ENCODE measurements at places on chromosomes 6 and 20.

DNA sequence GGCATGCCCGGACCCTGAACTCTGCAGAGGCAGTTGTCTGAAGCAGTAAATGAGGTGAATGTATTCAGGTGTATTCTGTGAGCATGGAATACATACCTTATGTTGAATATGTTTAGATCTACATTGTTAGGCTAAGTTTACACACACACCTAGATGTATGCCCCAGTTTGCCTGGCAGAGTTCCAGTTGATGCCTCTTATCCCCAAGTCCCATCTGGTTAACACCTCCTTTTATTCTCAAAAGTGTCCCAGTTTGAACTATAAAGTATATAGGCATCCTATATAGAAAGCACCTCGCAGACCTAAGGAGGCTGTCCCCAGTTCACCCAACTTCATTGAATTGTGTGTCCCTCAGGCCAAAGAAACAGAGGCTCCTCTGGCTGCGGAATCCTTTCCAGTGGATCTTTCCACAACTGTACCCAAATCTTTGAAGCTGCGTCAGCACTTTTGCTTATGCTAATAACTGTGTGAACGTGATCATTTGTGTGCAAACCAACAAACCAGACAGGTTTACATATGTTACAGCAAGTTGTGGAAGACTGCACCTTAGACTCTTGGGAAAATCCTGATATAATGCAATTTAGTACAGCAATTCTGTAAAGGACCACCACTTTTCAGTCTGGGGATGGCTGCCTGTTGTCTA lies 4.8 kb upstream of the DHX35 start:
- no peak for DNase-seq

- DNase-seq, result no peak
These were observed 551 bp upstream of the ATP5F1E start for GRCh38 chr20:59032713-59033059.

DNA sequence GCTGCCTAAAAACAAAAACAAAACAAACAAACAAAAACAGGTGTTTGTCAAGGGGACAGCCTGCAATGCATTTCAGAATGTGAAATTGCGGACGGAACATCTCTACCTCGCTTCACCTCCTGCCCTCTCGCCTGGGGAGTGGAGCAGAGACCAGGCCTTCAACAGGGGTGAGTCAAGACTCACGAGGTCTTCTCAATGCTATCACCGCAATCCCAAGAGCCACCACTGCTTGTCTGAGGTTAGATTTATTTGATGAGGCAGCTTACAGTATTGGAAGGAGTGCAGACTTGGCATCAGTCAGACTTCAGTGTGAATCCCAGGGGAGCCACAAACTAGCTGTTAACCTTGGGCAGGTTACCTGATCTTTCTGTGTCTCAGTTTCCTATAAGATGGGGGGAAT lies 7.7 kb downstream of the GABRR1 start:
- no peak for DNase-seq

GRCh38 chr6:27800731-27801373 lies 111.3 kb downstream of the OR2B2 start:
- DNase-seq, result no peak

GRCh38 chr6:131960371-131961133 lies 9.4 kb upstream of the CCN2 start:
- no peak for DNase-seq

- DNase-seq, result peak; percentile 62
These were observed 43.6 kb downstream of the C6orf15 start for GRCh38 chr6:31068669-31069340.

GRCh38 chr20:15113144-15113773 lies 775.8 kb upstream of the FLRT3 start:
- DNase-seq, result no peak

DNA sequence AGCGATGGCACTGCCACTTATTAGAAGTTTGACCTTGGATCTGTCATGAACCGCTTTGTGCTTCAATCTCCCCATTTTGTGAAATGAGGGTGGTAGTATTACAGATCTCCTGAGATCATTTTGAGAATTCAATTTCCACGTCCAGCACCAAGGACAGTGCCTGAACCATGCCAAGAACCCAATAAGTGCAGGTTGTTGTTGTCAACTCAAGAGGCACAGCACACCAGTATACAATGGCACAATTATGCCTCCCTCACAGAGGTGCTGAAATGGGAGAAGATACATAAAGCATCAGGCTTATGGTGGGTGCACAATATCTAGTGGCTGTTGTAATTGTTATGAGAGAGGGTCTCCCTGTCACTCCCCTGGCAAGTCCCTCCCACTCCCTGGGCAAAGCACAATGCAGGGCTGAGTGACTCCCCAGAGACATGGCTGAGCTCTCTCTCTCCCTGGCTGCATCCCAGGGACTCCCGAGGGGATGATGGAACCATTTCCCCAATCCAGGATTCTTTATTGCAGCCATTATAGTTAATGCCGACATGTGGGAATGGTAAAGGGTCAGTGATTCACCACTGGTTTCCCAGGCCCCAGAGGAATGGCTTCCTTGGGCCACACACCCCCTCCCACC lies 78.7 kb downstream of the CDH22 start:
- DNase-seq, result no peak

- no peak for DNase-seq
These were observed 924.1 kb downstream of the EPHA7 start for GRCh38 chr6:92495242-92495641.

GRCh38 chr6:55566036-55566710 lies 12.8 kb downstream of the HMGCLL1 start:
- DNase-seq, result no peak

DNA sequence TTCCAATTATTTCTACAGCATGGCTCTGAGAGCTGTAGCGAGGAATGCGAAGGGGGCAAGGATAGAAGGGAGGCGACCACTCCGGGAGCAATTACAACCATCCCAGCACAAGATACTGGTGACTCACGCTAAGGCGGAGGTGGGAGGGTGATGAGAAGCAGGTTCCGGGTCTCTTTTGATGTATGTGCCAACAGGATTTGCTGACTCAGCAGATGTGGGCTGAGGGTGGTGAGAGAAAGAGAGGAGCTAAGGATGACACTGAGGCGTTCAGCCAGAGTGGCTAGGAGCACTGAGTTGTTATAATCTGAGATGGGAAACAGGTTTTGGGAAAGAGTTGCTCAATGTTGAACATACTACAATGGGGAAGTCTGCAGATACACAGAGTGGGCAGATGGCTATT lies 9.3 kb upstream of the TXNDC5 start:
- no peak for DNase-seq

- no peak for DNase-seq
These were observed 144.1 kb upstream of the AKAP12 start for GRCh38 chr6:151095538-151096254.

DNA sequence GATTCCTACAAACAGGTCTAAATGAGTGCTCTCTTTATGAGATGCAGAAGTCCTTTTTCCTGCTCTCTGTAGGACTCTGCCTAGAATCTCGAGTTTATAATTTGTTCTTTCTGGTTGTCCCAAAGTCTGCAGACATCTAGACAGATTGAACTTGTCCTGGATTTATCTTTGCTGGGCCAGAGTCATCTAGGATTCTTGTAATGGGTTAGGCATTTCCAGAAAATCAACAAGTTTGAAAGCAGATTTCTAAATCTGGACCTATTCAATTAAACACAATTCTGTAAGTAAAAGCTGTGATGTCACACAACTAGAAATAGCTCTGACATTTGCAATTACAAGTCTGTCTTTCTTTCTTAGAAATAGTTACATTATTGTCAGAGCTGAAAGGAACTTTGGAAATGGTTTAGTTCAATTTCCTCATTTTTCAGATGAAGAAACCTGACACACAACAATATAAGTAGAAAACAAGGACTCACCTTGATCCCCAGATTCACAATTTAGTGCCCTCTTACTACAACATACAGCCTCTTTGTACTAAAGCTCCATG lies 4.2 kb upstream of the RSPO3 start:
- DNase-seq, result no peak

DNA sequence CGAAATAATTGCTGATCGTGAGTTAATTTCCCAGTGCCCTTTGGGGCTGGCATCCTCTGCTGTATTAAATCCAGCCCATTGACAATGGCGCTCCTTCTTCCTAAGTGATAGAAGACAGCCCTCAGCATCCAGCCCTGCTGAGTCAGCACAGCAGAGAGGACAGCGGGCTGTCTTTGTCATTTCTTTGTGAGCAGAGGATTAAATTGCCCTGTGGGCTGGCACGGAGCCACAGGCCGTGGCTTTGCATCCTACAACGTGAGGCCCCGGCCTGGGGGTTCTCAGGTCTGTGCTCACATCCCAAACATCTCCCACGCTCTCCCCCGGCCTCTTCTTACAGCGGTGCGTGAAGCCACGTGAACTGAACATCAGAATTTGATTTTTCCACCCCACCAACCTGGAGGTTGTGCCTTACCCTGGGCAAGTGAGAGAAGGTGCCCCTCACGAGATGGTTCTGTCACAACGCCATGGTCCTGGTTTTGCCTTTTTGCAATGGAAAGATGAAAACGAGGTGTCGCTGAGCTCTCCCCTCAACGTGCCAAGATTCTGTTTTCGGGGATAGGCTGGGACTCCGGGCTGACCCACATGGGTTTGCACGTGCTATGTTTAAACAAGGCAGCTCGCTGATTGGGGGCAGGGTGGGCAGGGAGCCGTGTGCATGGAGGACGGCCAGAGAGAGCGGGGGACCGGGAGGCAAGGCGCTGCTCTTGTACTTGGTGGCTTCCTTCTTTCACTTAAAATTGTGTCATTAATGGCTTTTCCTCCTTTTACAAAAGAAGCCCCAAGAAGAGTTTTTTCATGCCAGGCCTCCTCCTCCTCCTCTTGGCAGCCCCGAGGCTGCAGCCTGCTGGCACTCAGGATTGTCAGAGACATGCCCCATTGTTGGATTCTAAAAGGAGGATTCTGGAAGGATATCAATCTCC lies 19.5 kb downstream of the CDH4 start:
- DNase-seq, result no peak

DNA sequence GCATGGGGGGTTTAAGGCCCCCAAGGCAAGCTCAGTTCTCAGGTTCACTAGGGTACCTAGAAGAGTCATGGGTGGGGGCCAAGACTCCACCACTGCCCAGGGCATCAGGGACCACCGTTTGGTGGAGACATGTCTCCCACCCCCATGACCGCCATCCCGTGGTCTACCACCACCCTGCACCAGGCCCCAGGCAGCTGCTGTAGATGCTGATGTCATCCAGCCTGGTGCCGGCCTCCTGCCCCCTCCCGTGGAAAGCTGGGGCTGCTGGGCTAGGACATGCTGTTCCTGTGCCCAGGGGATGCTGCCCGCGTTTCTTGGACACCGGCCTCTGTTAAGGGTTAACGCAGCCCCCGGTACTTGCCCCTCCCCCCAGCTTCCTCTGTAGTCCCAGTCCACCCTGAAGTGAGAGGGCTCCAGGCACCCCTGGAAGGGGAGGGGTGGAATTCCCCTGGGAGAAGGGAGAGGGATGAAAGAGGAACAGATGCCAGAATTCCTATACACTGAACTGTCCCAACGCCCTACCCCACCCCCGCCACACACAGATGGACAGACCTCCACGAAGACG lies 587 bp downstream of the IP6K3 start:
- DNase-seq, result no peak

- DNase-seq, result no peak
These were observed 328.5 kb upstream of the PRDM1 start for GRCh38 chr6:105757512-105758200.

- no peak for DNase-seq
These were observed 44.3 kb upstream of the SNX9 start for GRCh38 chr6:157778719-157779118.

DNA sequence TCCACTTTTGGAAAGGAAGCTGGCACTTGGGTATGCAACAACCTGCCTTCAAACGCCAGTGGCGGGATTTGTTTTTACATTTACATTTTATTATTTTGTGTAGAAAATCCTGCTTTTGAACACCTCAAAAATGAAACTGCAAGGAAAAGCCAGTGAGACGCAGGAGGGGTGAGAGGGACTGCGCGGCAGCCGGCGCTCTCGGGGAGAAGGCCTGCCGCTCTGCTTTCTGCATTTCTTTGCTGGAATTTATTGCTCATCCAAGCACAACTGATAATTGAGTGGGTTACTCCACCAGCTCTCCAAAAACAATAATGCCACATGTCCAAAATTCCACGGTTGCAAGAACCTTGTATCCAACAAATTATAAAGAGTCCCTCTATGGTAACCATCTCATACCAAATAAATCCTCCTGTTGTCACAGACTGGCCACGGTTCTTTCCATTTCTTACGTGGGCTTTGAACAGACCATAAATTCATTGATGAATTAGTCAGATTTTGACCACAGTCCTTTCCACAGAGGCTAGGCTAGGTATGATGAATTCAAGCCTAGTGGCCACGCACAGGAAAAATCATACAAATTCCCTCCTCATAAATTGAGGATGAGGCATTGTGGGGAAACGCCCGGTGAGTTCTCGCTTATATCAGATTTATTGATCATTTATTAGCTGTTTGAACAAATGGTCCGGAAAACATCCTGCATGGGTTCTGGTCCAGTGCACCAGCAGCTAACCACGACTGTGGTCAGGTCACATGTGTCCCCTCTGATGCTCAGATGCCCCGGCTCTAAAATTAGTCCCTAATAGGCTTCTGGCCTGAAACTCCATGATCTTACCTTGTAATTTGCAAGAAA lies 31.6 kb upstream of the FOXC1 start:
- DNase-seq, result no peak

DNA sequence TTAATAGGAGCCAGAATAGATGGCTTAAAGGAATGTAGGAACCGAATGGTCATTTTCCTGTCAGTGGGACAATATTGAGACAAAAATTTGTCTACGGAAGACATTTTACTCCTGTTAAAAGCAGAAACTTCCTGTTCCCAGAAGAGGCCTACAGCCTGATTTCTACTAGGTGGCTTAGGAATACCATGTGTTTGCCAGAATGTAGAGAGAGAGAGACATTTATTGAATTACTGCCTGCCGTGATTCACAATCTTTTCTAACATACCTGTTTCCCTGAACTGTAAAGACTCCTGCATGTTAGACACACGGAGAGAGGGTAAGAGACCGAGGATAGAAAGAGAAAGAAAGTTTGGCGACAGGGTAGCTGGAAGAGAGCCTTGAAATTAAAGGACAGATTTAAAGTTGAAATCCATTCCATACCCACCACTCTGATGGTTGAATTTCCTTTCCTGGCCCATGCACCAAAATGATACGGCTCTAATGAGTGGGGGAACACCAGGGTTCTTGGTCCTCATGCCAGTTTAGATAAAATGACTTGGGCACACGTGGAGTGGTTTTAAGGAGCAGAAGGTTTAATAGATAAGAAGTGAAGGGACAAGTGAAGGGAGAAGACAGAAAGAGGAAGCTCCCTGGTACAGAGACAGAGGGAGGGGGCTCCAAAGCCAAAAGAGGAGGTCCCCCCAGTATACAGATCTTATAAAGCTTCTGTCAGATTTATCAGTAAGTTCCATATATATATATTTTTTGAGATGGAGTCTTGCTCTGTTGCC lies 22.5 kb downstream of the NCOA3 start:
- DNase-seq, result no peak

DNA sequence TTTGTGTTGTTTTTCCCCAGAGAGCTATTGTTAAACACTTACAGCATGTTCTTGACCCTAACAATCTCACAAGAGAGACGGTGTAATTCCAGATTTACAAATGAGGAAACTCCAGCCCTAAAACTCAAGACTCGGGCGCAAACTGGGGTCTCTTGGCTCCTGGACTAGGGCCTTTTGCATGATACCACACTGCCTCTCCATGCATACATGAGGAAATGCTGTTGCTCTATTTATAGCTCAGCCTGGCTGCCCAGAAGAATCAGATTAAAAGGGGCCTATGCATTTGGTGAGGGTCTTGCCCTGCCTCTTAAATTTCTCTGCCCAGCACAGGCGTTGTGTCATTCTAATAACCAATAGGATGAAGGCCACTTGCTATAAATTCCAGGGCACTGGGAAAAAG lies 30.5 kb upstream of the SNRPB2 start:
- no peak for DNase-seq

GRCh38 chr6:40340957-40341356 lies 246.2 kb downstream of the LRFN2 start:
- DNase-seq, result no peak

Measured in CD4-positive, alpha-beta T cell treated with Interleukin-15 for 1 hour (primary cell).